ENCODE measurements at places on chromosomes 6 and 20. TPM values are rescaled to one million over a fixed set of nuclear protein-coding genes. Genes with fewer than 3 reads are reported as not detected.
A peak's percentile ranks its signal among the peaks of the same experiment; 100 is the strongest.

Gene KLHDC3
- 211 TPM for total RNA-seq

DNA sequence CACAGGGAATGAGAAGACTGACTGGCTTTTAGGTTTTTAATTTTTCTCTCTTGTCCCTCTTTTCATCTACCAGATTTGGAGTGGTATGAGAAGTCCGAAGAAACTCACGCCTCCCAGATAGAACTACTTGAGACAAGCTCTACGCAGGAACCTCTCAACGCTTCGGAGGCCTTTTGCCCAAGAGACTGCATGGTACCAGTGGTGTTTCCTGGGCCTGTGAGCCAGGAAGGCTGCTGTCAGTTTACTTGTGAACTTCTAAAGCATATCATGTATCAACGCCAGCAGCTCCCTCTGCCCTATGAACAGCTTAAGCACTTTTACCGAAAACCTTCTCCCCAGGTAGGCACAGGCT is 644 bp downstream of the MAD2L1BP start:
- DNase-seq, result no peak

- DNase-seq, result no peak
Observed at GRCh38 chr6:21844120-21844917, 250.8 kb downstream of the SOX4 start.

- peak; percentile 94 for DNase-seq
Observed at GRCh38 chr20:52748285-52748932, 223.7 kb upstream of the TSHZ2 start.

Gene CPXM1
- 41.5 TPM for total RNA-seq

DNA sequence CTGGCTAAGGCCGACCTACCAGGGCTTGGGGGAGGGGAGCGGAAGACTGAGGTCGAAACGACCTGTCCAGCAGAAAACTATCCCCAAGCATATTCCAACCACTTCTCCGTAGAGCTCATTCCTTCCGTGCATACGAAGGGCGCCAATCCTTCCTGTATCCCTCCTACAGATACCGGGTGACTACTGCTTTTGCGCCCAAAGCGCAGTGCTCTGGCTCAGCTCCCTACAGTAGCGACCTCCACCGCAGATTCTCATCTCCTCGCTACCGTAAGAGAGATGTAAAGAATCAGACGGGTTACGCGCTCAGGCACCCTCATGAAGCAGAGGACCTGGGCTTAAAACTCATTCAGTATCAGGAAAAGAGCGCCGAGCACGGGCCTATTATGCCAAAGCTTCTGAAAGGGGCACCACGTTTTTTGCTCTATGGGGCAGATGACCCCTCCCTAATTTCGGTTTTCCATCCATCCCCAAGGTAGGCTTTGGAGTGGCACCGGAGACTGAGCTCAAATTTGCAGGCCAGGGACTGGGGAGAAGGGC is 563 bp upstream of the NNAT start:
- DNase-seq, result no peak

DNA sequence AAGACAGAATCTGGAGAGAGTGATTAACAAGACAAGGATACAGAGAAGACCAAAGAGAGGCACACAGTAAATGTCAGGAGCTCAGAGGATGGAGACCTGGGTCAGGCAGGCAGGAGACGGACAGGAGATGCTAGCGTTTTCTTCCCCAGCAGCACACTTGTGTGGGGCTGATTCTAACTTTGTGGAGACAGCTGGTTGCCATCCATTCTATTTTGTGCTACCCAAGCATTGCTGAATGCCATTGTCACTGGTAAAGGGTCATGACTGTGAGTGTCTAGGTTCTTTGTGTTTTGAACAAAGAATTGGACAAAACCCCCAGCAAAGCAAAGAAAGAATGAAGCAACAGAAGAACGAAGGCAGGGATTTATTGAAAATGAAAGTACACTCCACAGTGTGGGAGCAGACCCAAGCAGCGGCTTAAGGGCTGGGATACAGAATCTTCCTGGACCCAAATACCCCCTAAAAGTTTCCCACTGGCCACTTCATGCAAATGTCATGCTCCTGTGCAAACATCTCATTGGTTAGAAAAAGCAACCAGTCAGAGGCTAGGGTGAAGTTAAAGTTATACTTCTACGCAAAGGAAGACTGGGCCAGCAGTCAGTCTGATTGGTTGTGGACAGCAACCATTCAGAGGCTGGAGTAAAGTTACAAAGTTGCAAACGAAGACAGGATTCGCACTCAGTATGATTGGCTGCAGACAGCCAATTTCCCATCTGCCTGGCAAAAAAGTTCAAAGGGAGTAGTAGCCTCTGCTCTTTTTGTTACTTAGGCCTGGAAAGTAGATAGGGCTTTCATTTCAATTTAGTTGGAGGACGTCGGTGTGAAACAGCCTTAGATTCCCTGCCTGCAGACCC is 17.5 kb downstream of the PTK7 start:
- peak; percentile 95 for DNase-seq

Gene SMAP1
- 19.4 TPM for total RNA-seq

- DNase-seq, result peak; percentile 45
Observed at GRCh38 chr20:25987073-25987927, 290.6 kb upstream of the ZNF337 start.

- DNase-seq, result no peak
Observed at GRCh38 chr6:12709116-12709515, 7.5 kb upstream of the PHACTR1 start.

GRCh38 chr6:104896914-104897313 is 37.2 kb upstream of the HACE1 start:
- DNase-seq, result no peak
